Urothelium cell line (cell line): ENCODE measurements at places on chromosomes 11 and 22.

GRCh38 chr11:68471360-68472340, 11.1 kb downstream of the PPP6R3 start:
- DNase-seq = peak; percentile 40

DNA sequence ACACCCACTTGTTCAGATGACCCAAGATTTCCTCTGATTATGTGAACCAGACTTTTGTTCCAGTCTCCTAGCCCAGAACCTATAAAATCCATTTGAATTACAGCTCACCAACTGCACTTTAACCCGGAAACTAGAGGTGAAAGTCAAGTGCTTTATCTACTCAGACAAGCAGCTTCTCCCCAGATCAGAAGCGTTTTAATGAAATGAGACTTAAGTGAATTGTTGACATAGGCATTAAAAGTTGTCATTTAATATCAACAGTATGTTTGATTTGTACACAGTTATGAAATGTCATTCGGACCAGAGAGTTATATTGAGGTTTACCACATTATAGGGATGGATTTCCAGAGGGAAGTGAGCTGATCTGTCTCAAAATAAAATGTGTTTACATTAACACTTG, 52.0 kb downstream of the CADM1 start:
- no peak for DNase-seq

GRCh38 chr11:83088965-83089364, 17.3 kb upstream of the RAB30 start:
- DNase-seq = no peak

- no peak for DNase-seq
Measured at GRCh38 chr11:132586801-132587200, 945.5 kb downstream of the OPCML start.

DNA sequence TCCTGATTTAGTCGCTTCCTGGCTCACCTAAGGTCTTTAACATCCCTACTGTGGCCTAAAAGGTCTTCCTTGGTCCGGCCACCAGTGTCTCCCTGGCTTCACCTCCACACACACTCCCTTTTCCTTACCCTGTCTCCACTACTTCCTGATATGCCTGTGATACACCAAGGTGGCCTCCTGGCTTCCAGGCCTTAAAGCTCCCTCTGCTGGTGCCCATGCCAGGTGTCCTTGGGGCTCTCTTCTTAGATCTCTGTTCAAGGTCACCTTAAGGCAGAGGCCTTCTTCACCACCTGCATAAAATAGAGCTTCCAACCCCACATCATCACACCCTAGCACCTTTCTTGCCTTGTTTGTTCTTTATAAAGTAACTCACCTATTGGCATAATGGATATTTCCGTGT, 787.7 kb downstream of the NTM start:
- DNase-seq = peak; percentile 45

GRCh38 chr22:43476751-43477725, 65.2 kb downstream of the MPPED1 start:
- no peak for DNase-seq

GRCh38 chr22:37690901-37691504, 4.9 kb downstream of the NOL12 start:
- DNase-seq = no peak

DNA sequence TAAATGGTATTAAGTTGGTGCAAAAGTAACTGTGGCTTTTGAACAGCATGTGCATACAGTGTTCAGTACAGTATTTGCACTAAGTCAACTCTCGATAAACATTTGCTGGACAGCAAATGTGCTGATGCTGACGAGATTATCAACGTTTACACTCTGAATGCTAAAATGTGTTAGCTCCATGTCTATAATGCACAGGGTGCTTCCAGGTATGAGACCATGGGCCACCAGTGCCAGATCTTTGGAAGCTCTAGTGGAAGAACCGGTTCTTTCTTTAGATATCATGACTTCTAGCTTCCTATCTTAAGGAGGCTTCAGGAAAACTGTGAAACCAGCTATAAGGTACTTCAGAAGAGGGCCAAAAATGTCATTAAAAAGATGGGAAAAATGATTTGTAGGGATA, 17.2 kb downstream of the SNX19 start:
- no peak for DNase-seq

- no peak for DNase-seq
Measured at GRCh38 chr22:44427611-44428470, 70.2 kb downstream of the RTL6 start.

DNA sequence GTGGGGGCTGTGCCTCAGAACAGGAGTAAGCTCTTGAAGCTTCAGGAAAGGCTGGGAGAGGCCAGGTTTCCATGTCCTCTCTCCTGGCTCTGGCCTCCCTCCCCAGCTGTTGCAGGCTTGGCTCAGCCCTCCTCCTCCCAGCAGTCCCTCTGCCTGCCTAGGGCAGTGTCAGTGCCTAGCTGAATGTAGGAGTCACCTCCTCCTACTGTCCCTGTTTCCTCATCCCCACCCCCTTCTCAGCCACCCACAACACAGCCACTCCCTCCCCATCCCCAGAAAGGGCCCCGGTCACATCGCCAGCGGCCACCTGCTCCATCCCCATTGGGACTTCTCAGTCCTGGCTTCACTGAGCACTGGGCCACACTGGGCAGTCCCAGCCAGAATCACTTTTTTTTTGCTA, 2.9 kb upstream of the FBLN1 start:
- DNase-seq = no peak

- no peak for DNase-seq
Measured at GRCh38 chr11:116731821-116732220, 41.0 kb downstream of the BUD13 start.

- no peak for DNase-seq
Measured at GRCh38 chr22:30742291-30743256, 47.9 kb downstream of the OSBP2 start.

DNA sequence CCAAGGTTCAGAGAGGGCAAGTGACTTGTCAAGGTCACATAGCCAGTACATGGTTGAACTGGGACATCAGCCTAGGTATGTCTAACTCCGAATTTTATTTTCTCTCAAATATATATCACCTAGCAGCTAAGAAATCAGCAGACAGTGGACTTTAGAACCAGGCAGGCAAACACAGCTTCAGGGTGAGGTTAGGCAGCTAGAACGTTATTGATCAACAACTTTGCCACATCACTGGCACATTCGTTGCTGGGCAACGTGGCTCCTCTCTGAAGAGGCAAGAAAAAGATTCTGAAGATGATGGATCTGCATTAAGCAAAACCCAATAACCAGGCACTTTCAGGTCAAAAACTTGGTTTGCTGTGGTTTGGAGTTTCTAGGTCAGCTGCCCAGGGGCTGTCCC, 258.0 kb downstream of the KIRREL3 start:
- no peak for DNase-seq

DNA sequence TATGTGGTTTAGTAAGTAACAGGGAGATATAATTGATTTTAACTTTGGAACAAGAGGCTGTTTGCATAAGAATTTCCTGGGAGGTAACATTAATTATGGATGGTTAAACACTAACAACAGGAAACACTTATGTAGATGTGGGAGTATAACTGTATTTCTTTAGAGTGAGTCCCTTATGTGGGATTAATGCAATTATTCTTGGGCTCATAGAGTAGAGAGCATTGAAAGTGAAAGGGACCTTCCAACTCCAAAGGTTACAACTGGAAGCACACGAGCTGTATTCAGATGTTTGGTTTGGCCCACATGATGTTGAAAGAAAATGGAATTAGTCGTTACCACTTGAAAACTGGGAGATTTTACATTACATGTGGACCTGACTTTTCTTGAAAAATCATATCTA, 53.5 kb downstream of the BBOX1 start:
- no peak for DNase-seq
